ENCODE measurements at places on chromosomes 11 and 22.

GRCh38 chr22:35462498-35463230 lies 62.7 kb downstream of the MCM5 start:
- no peak for DNase-seq

DNA sequence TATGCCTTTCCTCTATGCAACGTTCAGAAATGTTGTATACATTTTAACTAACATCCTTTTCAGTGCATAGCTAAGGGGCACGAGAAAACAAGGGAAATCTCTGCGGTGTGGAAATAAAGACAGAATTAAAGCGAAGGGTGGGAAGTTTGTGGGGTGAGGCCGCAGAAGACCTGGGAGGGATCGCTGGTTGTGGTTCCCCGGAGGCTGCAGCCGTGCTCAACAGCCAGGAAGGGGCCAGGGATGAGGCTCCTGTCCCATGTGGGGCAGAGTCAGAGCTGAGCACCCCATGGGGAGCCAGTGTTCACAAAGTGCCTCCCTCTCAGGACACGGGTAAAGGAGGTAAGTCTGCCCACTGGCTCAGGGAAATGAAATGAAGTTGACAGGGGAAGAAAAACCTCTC lies 67.5 kb downstream of the MYEOV start:
- no peak for DNase-seq

DNA sequence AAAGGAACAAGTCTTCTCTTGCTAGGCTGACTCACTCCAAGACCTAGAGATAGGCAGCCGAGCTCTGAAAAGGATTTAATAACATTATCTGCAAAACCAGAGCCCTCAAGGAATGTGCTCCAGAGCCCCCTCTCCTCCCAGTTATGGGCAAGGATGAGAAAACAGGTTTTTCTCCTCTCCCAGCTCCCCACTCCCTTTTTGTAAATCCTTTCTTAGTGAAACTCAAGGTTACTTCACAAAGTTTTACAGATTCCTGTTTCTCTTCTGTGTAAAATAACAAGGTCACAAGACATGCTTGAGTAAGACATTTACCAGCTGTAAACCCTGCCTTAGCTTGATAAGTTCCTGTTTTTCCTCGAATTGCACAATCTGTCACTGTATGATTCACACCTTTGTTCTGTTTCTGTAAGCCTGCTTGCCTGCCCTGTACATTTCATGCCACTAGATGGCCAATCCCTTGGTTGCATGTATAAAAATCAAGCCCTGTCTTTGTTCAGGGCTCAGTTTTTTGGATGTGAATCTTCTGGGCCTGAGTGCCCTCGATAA lies 489.4 kb downstream of the KCNA4 start:
- DNase-seq, result no peak

DNA sequence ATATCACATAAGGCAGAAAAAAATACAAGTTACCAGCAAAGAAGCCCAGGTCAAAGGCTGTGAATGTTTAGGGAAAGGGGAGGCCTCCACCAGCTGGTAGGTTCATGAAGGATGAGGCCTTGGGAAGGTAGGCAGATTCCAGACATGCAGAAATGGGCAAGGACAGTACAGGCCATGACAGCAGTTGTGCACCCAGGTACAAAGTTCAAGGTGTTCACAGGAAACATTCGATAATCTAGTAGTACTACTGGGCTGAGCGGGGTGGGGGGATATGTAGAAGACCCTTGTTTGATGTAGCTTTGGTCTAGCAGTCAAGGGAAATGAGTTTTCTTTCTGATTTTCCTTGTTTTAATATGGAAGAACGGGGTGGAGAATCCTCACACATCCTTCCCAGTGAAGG lies 152.8 kb upstream of the RASSF10 start:
- DNase-seq, result no peak

DNA sequence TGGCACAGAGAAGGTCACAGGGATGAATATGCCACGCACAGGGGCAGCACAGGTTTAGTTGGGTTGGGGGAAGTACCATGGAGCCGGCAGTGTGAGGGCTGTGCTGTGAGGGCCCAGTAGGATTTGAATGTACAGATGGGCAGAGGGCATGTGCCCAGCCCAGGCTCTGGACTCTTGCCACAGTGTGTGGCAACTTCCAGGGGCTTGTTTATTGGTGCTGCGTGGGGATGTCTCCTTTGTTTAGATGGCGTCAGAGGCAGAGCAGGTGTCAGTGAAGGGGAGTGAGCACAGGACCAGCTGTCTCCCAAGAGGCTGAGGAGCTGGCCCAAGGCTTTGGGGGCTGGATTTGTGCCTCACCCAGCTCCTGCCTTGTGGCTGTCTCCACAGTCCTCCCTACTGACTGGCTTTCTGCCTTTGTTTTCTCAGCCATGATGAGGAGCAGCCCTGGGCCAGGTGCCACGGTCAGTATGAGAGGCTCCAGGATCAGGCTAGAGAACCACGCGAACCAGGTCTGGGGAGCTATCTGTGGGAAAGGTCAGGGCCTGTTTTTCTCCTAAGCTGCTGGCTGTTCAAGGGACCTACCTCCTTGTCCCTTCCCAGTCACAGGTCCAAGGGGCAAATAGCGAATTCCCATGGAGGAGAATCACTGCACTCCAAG lies 21.9 kb downstream of the SUN2 start:
- no peak for DNase-seq

DNA sequence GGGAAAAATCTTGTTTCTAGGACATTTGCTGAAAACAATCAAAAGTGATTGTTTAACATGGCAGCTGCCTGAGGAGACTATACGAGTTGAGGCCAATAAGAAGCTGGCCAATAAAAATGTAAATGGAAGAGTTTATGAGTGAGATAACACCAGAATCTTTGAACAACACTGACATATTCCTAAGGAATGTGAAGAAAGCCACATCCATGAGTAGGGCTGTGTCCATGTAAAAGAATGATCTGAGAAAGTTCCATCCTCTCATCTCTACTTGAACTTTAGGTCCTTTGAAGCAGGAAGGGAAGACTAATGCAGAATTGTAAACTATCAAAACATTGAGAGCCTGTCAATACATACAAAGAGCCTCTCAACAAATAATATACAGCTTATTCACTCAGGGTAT lies 6.9 kb upstream of the CHORDC1 start:
- no peak for DNase-seq

DNA sequence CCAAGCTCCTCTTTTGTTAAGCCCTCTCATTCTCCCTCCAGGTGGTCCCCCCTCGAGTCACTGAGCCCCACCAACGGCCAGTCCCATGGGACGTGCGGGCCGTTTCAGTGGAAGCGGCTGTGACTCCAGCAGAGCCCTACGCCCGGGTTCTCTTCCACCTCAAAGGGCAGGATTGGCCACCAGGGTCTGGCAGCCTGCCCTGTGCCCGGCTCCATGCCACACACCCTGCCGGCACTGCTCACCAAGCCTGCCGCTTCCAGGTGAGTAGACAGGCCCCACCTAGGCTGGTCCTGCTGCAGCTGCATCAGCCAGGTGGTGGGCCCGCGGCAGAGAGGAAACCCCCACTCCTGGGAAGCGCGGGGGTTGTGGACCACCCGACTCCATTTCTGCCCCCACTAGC lies 3.3 kb downstream of the TMEM132A start:
- DNase-seq, result no peak

DNA sequence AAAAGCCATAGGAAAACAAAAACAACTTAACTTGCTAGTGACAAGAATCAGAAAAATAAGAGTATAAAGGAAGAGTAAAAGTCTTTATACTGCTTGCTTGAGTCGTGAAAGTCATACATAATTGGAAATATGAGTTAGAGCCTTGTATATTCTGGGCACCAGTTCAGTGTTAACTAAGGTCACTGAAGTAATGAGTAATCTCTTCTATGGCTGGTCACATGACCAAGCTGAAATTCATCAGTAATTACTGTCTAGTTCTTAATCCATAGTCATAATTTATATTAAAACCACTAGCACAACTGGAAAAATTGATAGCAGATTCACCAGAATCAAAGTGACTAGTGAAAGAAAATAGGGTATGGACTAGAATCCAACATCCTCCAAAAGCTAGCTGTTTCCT lies 84.4 kb upstream of the SLC5A12 start:
- no peak for DNase-seq

- DNase-seq, result no peak
Observed at GRCh38 chr11:32288276-32288675, 147.1 kb downstream of the WT1 start.

DNA sequence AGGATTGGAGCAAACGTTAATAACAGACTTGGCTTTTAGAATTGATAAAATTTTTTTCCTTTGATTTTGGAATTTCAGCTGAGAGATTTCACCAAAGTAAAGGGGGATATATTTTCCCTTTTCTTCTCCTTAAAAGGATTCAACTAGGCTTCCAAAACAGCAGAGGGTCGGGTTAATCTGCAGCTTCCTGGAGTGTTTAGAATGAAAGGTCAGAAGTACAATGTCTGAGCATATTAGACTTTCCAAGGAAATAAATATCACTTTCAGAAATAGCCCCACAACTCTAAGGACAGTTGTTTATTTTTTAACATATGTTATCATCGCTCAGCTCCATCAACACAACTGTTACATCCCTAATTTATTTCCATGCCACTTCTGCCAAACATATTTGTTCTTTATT lies 1532.9 kb upstream of the RAG2 start:
- DNase-seq, result no peak

DNA sequence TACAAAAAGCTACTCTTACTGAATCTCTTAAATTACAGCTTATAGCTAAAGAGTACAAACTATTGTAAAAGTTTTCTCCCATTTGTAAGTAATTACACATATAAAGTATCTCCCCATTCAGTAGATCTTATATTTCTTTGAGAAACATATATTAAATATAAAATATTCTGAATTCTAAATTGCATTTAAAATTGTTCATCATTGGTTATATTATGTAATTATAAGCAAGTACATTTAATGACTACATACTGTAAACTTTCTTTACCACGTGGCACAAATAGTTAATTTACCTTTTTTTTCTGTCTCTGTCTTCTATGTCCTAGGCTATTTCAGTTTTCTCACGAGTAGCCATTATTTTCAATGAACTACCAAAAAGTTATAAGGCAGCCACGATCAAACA lies 101.2 kb upstream of the SERPIND1 start:
- no peak for DNase-seq

DNA sequence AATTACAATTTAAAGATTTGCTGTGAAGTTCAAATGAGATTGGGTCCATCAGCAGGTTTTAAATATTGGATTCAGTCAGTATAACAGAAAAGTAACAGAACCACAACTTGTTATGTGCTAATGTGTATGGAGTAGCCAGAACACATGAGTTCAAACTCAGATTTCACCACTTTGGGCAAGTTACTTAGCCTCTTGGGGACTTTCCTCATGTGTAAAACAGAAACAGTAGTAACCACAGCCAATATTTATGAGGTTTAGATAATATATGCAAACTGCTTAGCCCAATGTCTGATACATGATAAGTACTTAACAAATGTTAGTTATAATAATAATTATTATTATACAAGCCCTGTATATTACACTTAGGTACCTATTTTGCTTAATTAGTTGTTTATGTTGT lies 21.8 kb upstream of the SLC5A12 start:
- DNase-seq, result no peak

GRCh38 chr11:101128571-101129202 lies 926 bp downstream of the PGR start:
- no peak for DNase-seq

- no peak for DNase-seq
Observed at GRCh38 chr11:2132874-2133240, 6.3 kb downstream of the IGF2 start.

DNA sequence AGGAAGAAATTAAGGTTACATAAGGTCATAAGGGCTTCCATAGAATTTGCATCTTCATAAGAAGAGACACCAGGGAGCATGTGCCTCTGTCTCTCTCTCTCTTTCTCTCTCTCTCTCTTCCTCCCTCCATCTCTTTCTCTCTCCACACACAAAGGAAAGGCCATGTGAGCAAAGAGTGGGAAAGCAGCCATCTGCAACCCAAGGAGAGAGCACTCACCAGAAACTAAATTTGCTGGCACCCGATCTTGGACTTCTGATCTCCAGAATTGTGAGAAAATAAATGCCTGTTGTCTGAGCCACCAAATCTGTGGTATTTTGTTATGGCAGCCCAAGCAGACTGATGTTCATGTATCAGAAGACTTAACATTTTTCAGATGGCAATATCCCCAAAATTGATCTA lies 6.4 kb upstream of the KRTAP5-10 start:
- no peak for DNase-seq

- DNase-seq, result no peak
Observed at GRCh38 chr11:93732237-93732892, 8.9 kb downstream of the TAF1D start.

DNA sequence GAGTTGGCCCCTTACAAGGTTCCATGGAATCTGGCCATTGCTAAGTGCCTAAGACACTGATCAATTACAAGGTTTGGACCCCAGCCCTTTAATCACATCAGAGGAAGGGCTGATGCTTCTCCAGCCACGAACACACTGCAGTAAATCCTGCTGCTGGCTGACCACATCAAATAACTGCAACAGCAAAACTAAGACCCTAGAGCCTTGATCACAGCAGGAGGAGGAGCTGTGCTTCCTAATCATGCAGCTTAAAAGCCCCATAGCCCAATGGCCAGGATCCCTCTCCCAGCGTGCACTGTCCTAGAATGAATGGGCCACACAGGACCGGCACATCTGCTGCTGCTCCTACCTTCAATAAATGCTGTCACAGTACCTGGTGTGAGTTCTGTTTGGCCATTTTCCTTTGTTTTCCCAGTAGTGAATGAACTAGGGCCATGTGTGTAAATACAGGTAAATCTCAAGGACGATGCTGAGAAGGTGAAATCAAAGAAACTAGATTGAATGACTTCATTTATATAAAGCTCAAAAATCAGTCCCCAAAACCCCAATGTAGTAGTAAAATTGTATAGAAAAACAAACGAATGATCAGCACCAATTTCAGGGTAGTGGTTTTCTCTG lies 12.7 kb downstream of the ZP1 start:
- no peak for DNase-seq

GRCh38 chr22:47933891-47934290 lies 1171.4 kb downstream of the TBC1D22A start:
- DNase-seq, result no peak

DNA sequence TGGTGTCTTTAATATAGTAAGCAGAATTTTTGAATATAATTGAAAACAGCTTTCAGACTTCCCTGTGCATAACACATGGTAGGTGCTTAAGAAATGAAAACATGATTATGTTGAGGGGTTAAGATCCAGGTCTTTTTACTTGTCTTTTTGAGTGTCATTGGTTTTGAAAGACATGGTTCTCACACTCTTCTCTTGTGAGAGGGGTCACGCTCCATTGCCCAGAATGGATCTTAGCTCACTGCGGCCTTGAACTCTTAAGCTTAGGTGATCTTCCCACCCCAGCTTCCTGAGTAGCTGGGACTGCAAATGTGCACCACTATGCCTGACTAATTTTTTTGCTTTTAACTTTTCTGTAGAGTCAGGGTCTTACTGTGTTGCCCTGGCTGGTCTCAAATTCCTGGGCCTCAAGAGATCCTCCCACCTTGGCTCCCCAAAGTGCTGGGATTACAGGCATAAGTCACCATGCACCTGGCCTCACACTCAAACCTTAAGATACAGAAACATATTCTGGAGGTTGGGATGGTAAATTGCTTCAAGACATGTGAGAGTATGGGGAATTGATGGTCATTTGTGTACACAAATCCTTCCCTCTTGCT lies 1.4 kb downstream of the SPCS2 start:
- no peak for DNase-seq

DNA sequence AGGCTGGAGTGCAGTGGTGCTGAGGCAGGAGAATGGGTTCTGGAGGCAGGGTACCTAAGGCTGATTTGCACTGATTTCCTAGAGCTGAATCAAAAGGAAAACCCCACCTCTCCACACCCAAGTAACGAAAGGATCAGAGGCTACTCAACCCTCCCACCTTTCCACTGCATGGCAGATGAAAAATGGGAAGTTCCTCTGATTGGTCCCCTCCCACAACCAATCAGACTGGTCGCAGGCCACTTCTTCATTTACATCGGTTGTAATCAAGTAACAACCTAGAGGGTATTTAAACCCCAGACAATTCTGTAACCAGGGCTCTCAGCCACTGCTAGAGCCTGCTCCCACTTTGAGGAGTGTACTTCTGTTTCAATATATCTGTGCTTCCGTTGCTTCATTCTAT lies 18.6 kb upstream of the PARVB start:
- DNase-seq, result no peak

Data from stimulated activated CD4-positive, alpha-beta T cell treated with anti-CD3 and anti-CD28 coated beads, Interleukin-4, amount 100 ng/mL, for 4 hours (primary cell).